ENCODE measurements at places on chromosomes 16 and 17.

- DNase-seq = no peak
Measured at GRCh38 chr17:4180791-4181190, 37.8 kb downstream of the CYB5D2 start.

- no peak for DNase-seq
Measured at GRCh38 chr16:63346000-63346399, 1309.8 kb upstream of the CDH8 start.

DNA sequence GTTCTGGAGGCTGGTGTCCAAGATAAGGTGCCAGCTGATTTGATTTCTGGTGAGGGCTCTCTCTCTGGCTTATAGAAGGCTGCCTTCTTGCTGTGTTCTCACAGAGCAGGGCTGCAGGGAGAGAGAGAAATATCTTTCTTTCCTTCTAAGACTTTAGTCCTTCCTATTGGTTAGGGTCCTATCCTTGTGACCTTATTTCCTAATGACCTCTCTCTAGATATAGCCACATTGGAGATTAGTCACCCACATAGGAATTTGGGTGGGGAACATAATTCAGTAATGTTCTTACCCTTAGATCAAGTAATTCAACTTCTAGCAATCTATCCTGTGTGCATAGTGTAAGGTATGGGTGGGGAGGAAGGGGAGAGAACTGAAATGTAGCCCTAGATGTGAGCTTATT, 18.0 kb upstream of the ABCA5 start:
- DNase-seq = no peak

DNA sequence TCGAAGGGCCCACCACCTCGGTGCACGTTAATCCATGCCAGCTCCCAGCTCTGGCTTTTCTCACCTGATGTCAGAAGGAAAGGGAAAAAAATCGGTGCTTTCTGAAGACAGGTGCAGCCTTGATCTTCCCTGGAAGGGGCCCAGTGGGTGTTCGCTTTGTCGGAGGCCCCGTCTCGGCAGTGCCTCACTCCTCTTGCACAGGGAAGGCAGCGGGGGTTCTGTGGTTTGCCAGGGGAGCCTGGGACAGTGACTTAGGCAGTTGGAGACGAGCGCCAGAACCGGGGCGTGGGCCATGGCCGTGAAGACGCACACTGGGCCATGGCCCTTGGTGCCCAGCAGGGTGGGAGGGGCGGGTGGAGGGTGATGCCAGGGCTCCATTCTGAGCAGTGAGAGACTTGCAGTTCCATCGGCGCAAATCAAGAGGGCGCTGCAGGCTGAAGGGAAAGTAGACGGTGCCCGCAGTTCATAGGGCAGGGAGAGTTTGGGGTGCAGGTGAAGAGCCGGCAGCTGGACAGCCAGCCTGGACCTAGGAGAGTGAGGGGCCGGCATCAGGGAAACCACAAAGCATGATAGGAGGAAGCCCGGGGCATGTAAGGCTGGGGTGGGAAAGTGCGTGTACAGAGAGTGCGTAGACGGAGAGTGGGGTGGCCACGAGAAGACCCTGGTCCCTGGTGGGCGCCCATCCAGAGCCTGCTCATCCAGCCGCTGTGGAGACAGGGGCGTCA, 101.3 kb upstream of the CHMP6 start:
- DNase-seq = no peak

- DNase-seq = no peak
Measured at GRCh38 chr17:47955497-47956461, 1.9 kb downstream of the PRR15L start.

- DNase-seq = no peak
Measured at GRCh38 chr17:38908676-38909181, 16.7 kb upstream of the LASP1NB start.
